ENCODE measurements at places on chromosomes 11 and 22.

DNA sequence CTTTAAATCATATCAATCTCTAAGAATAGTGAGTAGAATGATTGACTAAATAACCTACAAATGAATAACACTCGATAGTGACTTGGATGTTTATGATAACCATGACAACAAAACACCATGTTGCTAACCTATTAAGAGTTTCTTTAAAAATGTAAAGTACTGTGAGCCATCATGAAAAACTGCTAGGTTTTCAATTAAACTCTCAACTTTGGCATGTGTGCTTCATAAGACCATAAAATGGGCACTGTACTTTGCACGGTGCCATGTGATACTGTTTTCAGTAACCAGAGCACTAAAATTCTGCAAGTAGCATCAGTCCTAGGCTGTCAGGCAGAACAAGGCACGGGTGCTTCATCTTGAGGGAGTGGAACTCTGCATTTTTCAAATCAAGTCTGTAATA lies 96.2 kb upstream of the TRIM77 start:
- DNase-seq, result no peak

DNA sequence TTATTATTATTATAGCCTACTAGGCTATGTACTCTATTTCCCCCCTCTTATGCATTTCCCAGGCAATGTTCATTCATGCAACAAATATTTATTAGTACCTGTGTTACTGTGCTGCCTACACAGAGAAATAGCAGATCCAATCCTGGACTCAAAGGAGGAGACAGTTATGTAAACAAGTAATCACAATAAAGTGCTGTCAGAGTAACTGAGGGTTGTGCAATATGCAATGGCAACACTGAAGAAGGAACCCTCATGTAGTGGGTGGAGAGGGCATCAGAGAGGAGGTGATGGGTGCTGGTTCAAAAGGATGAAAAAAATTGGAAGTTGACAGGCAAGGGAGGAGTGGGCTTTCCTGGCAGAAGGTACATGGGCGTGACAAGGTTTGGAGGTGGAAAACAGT lies 886 bp upstream of the P4HA3 start:
- DNase-seq, result no peak

DNA sequence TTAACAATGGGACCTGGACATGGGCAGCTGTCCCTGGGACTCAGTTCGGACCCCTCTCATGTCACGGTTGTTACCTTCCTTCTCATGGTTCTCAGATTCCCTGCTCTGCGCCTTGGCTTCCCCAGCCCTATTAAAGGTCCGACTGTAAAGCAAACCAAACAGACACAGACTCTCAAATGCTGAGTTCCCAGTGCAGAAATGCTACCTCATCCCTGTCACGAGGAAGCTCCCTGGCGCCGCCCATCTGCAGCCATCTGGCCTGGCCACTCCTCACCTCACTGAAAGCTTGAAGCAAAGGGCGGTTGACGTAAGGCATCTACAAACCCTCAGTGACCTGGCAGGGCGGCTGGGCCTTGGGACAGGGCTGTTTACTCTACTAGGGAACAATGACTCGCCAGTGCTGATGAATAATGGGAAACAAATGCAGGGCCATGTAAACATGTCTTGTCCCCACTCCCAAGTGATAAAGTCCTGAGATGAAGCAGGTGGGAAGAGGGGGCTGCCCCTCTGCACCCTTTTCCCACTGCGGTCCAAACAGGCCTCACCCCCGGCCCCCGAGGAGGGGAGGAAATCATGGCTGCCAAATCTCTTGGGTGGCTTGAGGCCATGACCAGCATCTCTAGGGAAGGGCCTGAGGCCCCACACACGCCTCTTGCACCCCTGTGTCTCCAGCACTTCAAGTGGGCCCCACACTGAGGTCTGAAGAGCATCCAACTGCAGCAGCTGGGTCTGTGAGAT lies 49.3 kb downstream of the SCUBE1 start:
- DNase-seq, result no peak

- no peak for DNase-seq
Measured at GRCh38 chr11:111207213-111207612, 38.3 kb upstream of the POU2AF2 start.

DNA sequence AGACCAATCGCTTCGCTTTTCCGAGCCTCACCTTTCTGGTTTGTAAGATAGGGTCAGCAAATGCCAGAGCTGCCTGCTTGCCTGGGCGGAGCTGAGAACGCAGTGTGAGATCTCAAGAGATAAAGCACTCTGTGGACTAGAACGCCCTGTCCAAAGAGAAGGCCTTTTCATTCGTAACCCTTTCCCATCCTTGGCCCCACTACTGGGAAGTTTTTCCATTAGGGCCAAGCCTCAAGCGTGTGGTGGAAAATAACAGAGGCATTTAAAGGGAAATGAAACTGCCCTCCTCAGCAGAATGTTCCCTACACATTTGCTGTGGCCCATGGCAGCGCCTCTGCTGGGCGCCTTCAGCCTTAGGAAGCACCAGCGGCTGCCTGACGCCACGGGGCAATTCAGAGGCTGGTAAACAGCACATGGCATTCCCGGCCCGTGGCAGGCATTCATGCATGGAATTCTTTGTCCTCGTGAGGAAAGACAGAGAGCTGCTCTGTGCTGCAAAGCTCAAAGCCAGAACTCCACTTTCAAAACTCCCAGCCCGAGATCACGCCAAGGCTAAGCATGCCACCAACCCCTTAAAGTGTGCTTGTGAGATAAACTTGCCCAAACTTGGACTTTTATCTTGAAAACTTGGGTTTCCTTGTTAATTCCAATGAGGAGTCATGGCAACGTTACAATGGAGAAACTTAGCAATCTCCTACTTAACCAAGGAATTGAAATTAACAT lies 38.1 kb downstream of the AHNAK start:
- no peak for DNase-seq

DNA sequence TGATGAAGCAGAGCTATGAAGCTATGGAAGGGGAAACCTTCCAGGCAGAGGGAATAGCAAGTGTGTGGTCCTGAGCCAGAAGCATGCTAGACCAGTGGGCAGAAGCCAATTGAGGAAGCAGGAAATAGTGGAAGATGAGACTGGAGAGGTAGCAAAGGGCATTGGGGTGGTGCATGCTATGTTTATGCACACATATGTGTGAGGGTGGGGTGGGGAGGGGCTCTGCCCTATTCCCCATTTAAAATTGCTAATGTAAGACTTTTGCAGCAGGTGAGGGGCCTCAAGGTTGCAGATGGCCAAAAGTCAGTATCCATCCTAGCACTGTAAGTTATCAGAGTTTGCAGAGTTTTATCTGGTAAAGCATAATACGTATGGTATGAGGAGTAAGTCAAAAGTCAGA lies 626.6 kb upstream of the KIRREL3 start:
- no peak for DNase-seq

DNA sequence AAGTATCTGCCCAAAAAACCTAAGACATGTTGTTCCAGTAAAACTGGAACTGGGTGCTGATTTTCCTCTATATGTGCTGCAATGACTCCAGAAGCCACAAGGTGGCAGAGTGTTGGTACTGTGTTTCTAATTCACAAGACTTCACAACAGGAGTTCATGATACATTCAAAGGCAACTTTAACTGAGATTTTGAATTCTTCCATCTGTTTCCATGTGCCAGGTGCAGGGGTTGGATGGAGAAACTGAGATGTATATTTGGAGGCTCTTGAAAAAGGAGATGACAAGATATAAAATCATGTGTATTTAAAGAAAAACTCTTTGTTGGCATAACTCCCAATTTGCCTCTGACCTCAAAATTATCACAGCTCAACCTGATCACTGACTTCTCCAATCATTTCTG lies 1098.6 kb upstream of the CCDC90B start:
- DNase-seq, result no peak

- DNase-seq, result no peak
Measured at GRCh38 chr11:95608093-95608492, 181.5 kb downstream of the FAM76B start.

DNA sequence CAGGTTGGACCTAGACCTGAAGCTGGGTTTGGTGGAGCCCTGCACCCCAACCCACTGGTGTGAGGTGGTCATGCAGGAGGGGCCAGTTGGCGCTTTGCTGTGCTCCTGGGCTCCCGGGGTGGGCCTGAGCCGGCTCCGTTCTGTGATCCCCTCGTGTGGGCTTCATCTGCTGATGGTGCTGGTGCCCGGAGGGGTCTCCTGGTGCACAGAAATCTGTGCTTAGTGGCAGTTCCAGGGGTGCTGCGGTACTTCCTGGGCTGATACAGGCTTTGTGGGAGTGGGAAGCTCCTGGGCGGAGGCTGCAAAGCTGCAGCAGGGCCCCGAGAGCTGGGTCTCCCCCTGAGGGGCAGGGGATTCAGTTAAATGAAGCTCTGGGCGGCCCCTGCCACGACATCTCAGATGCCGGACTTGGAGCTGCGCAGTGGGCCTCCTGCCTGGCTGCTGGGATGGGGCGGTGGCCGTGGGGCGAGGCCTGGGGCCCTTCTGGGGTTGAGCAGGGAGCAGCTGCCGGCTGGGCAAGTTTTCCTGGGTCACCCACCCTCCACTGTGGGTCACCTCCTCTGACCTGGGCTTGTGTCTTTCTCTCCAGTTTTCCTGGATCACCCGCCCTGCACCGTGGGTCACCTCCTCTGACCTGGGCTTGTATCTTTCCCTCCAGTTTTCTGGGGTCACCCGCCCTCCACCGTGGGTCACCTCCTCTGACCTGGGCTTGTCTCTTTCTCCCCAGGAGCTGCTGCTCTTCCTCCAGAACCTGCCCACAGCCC lies 410.5 kb downstream of the TBC1D22A start:
- no peak for DNase-seq

DNA sequence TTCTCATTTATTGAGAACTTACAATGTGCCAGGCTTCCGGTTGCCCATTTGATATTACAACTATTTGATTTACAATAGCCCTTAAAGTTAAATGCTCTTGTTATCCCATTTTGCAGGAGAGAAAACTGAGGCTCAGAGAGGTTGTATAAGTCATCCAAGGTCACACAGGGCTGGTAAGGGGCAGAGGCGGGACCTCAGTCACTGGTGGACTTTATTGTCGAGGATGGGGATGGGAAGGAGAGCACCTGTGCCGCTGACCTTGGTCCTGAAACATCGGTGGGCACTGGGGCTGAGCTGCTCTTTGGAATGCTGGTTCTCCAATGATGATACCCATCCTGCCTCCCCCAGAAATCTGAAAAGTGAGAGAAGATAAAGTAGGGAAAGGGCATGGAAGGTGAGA lies 265.4 kb downstream of the MIAT start:
- DNase-seq, result no peak

Data from stimulated activated CD4-positive, alpha-beta T cell treated with anti-CD3 and anti-CD28 coated beads, TNF-alpha, amount 100 ng/mL, for 4 hours (primary cell).